ENCODE measurements at places on chromosomes 3 and 15.

DNA sequence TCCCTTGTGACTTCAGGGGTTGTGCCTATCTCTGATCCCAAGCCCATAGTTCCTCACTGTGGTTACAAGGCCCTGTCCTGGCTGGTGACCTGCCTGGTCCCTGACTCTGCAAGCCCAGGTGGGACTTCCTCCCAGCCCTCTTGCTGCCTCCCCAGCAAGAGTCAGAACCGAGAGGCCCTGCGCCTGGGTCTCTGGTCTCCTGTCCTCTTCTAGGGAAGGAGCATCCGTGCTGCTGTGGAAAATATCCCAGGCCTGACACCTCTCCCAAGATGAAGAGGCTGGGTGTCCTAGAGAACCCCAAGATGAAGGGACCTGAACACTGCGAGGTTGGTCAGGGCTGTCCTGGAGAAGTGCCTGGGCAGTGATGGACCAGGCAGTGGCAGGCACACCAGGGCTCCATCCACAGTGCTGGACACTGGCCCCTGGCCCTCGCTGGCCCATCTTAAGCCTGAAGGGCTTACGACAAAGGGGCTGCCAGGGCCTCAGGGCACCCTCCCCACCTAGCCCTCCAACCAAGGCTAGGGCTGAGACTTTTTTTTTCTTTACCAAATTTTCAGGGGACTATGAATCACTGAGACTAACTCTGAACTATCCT, 32.7 kb downstream of the PTH1R start:
- H3K36me3 ChIP-seq, result no peaks in the 10 kb centered on the region
- no peaks in the 10 kb centered on the region for H3K27me3 ChIP-seq
- DNase-seq, result no peak

- no peak overlapping the region for H3K27ac ChIP-seq
- no peak overlapping the region for H3K4me3 ChIP-seq
- DNase-seq, result no peak
- no peaks in the 10 kb centered on the region for H3K36me3 ChIP-seq
- no peaks in the 10 kb centered on the region for H3K27me3 ChIP-seq
Measured at GRCh38 chr3:135844386-135844785, 121.1 kb upstream of the PPP2R3A start.

DNA sequence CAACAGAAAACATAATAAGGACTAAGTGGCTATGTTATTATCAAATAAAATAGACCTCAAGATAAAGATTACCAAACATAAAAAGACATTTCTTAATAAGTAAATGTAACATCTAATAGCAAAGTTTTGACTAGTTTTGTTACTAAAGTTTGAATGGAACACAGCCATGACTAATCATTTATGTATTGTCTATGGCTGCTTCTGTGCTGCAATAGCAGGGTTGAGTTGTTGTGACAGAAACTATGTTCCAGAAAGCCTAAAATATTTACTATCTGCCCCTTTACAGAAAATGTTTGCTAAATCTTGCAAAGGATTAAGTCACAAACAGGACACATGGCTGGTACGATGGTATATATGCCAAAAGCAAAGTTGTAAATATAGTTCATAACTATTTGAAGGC, 37.9 kb upstream of the MYH15 start:
- no peak overlapping the region for H3K4me3 ChIP-seq
- H3K4me1 ChIP-seq, result no peaks in the 10 kb centered on the region
- no peak for DNase-seq
- H3K36me3 ChIP-seq, result peaks cover 54% of the 10 kb centered on the region
- no peaks in the 10 kb centered on the region for H3K27me3 ChIP-seq

- no peak for DNase-seq
- no peaks in the 10 kb centered on the region for H3K36me3 ChIP-seq
- no peak overlapping the region for H3K4me3 ChIP-seq
- H3K4me1 ChIP-seq, result no peaks in the 10 kb centered on the region
- no peaks in the 10 kb centered on the region for H3K27me3 ChIP-seq
Measured at GRCh38 chr3:41075975-41076374, 123.3 kb upstream of the CTNNB1 start.

DNA sequence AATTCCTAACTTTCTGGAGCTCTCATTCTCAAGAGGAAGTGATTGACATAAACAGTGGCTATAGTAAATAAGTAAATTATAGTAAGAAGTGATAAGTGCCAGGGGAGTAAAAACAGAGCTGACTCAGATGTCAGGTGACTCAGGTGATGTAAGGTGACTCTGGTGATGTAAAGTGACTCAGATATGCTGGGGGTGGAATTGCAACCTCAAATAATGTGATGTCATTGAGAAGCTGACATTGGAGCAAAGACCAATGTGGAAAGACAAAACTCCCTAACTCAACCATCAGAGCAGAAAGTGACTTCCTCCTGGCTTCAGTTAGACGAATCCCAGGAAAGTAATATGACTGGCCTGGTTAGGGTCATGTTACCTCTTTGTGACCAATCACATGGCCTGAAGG, 144.2 kb upstream of the SNTN start:
- no peak overlapping the region for H3K4me3 ChIP-seq
- no peak overlapping the region for H3K27ac ChIP-seq
- DNase-seq, result no peak
- H3K27me3 ChIP-seq, result no peaks in the 10 kb centered on the region
- H3K36me3 ChIP-seq, result no peaks in the 10 kb centered on the region
- no peaks in the 10 kb centered on the region for H3K4me1 ChIP-seq
